Cardiac muscle cell (in vitro differentiated cells and primary cell): ENCODE measurements at places on chromosomes 1 and 21. TPM values are rescaled to one million over a fixed set of nuclear protein-coding genes. Genes with fewer than 3 reads are reported as not detected.

IGSF21 gene
- total RNA-seq: 0.06 and 0.07 TPM in 2 replicates

ICOSLG gene
- total RNA-seq: 0.12 and 0.14 TPM in 2 replicates

OR2L13 gene
- total RNA-seq: not detected in 2 replicates

FCRLA gene
- total RNA-seq: 0.18 TPM in 1 of 2 replicates, not detected in the other

KCNK2 gene
- not detected in 2 replicates for total RNA-seq

GJA5 gene
- 23.9 and 25.8 TPM in 2 replicates for total RNA-seq

DNA sequence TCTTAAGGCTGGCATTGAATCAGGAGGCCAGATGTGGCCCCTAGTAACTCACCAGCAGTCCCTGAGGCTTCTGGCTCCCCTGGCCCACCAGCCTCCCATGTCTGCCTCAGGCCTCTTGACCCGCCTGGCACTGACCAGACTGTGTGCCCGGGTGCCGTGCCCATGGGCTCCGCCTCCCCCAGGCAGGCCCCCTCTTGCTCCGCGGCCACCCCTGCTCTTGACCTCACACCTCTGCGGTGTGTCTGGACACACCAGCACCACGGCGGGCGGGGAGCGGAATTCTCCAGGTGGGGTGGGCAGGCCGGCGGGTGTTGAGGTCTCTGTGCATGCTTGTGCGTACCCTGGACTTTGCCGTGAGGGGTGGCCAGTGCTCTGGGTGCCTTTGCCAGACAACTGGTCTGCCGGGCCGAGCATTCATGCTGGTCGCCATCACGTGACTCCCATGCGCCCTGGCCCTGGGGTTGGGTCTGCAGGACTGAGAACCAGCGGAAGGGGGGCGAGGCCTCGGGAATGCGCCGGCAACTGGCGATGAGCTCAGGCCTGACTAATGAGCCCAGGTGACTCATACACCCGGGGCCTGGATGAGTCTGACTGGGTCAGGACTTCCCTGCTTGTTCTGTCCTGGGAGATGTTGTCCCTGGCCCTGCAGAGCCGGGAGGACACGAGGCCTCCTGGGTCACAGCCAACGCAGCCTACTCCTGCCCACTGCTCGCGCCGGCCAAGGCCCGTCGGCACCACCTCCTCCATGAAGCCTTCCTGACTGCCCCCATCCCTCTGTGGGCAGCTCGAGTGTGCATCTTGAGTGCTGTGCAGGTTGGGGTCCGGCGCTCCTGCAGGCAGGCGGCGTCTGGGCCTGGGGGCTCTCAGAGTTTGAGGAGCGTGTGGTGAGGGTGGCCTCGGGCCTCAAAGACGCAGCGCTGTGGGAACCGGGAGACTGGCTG lies 22.6 kb downstream of the COL18A1 start:
- no peak for DNase-seq

DNA sequence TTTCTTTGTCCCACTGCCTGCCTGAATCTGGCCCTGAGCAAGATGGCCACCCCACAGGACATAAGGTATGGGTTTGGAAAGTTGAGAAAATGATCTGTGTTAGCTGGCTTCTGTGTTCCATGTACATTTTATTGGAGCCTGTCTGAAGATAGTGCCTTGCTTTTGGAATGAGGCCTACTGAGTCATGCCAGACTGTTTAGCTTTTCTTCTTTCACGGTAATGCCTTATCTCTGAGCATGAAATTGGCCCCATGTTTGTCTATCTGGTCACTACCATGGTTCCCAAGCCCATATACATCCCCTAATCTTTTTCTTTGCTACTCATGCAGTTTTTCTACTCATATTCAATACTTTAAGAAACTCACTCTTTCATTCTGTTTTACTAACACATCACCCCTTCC lies 85.1 kb upstream of the LMO4 start:
- DNase-seq: no peak

- no peak for DNase-seq
Observed at GRCh38 chr1:179337288-179337687, 28.5 kb upstream of the AXDND1 start.

DNA sequence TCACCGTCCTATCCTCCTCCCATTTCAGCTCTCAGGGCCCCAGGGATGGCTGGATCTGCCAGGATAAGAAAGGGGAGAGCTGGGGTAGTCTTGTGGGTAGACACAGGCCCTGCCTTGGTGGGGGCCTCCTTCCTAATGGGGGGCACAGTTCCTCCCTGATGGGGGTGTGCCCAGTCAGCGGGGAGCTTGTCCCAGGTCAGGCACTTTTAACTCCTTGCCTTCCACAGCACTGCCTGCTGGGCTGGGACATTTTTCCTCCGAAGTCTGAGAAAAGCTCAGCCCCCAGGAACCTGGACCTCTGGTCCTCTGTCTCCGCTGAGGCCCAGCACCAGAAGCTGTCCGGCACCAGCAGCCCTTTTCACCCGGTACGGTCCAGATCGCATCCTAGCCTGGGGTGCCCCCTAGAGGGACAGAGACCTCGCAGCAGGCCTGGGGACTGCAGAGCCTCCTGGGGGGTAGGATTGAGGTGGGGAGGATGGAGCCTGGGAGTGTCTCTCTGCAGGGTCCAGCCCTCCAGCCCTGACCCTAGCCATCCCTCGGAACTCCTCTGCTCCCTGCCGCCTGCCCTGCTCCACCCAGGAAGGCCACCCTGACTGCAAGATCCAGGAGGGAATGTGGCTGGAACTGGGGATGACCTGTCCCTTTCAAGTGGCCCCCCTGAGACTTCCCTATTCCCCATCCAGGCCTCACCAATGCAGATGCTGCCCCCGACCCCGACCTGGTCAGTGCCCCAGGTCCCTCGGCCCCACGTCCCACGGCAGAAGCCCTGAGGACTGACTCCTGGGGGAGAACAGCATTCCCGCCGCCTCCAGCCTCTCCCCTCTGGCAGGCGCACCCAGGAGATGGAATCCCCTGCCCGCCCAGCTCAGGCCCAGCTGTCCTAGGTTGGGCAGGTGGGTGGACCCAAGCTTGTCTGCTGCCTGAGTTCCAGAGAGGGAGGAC lies 12.0 kb downstream of the MIIP start:
- peak; percentile 51 for DNase-seq

DNA sequence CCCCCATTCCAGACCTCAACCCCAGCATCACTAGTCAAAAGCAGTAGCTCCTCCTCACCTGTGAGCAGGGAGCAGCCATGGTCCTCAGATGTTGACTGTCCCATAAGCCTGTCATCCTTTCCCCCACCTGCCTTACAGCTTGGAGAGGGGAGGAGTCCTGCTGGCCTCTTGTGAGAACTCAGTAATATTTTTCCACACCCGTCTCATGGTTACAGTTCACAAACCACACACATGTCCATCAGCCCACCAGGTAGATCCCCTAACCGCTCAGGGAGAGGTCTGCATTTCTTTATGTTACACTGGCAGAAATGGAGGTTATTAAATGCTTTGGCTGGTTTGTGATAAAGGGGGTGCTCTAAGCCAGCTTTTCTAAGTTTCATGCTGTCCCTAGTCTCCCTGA lies 26.3 kb upstream of the POU3F1 start:
- no peak for DNase-seq
